GM04504 (cell line): ENCODE measurements at places on chromosomes 11 and 22.
A peak's percentile ranks its signal among the peaks of the same experiment; 100 is the strongest.

DNA sequence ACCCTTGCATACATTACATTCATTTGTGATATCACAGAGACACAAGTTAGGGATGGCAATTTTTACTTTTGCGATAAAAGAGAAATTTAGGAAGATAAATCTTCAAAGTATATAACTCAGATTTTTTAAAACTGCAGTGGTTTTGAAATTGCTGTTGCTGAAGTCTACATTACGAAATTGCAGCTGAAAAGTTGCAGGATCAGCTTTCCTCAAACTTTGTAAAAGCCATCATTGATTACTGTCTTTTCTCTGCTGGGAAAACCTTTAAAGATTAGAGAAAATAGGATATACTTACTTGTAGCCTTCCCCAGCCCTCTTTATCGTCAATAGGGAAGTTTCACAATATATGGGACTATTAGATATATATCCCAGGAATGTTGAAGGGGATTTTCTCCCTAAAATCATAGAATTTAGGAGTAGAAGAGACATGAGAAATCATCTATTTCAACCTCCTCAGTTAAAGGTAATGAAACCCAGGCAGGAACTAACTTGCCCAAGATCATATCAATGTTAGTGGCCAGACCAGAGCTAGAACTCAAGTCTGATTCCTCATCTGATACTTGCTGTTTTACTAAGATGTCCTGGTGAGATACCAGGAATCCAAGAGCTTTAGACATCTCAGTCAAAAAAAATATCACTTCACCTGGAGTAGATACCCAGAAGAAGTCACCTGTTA is 10.4 kb upstream of the AGBL2 start:
- no peak for DNase-seq

GRCh38 chr11:2387266-2387987 is 10.3 kb downstream of the CD81 start:
- DNase-seq = peak; percentile 34

DNA sequence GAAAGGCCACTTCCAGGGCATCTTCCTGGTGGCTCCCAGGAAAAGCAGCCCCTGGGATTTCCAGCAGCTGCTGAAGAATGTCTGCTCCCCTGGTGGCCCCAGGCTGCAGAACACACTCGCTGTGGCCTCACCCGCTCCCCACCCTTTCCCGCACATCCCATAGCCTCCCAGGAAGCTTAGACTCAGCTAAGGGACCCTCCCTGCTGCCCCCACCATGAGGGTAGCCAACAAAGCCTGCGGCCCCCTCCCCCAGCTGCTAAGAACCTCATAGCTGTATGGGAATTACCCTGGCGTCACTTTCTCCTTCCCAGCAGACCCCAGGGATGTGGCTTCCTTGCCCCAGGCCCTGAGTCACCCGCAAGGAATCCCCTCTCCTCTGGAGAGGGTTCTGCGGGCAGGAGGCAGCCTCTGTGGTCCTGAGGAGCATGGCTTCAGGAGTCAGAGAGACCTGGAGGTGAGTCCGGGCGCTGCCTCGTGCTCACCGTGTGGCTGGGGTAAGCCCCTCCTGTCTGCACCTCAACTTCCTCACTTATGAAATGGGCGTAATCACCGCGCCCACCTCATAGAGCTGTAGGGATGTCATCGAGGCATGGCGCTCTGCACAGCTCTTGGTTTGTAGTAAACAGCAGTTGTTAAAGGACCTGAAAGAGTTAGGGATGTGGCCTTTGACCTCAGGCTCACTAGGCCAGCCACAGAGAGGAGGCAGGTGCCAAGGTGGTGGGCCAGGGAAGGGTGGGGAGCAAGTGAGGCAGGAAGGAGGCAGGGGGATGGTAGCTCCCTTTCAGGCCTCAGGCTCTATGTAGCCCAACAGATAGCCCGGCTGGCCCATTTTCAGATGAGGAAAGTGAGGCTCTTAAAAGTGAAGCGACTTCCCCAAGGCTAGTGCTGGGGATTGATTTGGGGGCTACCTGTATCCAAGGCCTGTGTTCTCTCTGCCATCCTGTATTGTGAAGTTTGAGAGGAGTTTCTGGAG is 71.2 kb downstream of the LRRC32 start:
- no peak for DNase-seq

- peak; percentile 28 for DNase-seq
These were observed 38.2 kb downstream of the OR10A6 start for GRCh38 chr11:7892840-7893254.

- no peak for DNase-seq
These were observed 17.4 kb upstream of the CREB3L1 start for GRCh38 chr11:46259971-46260560.

DNA sequence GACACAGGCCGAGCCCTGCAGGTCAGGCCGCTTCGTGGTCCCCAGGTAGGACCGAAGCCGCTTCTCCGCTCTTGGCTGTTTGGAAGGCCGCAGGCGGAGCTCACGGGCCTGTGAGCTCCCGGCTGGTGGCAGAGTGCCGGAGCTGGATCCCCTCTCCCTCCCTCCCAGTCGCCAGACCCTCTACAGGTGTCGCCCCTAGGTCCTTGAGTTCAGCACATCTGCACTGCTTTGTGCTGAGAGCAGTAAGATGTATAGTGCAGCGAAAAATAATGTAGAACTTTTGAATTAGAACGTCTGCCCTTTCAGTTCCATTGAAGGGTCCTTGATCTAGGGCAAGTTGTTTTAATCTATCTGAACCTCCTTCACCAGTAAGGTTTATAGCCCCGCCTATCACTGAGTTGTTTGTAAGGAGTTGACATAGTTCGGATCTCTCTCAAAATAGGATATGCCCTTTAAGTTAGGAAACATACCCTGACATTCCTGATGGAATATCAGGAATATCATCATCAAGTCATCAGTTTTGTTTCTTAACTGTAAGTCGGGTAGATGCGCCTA is 419 bp downstream of the ANKRD49 start:
- no peak for DNase-seq

DNA sequence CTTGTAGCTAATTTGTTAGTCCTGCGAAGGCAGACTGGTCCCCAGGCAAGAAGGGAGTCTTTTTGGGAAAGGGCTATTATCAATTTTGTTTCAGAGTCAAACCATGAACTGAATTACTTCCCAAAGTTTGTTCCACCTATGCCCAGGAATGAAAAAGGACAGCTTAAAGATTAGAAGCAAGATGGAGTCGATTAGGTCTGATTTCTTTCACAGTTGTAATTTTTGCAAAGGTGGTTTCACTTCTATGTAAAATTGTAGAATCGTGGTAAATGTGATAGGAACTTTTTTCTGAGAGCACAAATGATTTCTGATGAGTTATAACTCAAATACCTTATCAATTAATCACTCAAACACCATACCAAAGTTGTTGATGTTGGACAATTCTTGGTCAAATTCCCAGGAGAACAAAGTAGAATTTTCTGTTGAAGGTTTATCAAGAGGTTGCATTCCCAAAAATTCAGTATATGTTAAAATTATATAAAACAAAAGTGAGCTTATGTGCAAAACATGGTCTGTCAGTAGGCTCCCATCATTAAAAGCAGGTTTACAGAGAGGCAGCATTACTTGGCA is 2.9 kb upstream of the CTSC start:
- DNase-seq = no peak

- DNase-seq = no peak
These were observed 25.0 kb upstream of the CACNG2 start for GRCh38 chr22:36728505-36728904.

DNA sequence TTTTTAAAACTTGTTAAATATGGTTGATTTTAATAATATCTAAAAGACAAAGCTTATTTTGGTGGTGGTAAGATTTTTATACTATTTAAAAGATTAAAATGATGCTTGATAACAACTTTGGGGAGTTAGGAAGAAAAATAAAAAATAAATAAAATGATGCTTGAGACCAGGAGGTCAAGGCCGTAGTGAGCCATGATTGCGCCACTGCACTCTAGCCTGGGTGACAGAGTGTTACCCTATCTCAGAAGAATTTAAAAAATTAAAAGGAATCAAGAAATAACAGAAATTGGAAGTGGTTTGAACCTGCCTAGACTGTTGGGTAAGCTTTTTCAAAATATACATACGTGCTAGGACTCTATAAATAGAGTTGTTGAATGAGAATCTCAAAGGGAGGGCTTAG is 12.1 kb upstream of the DNAJB7 start:
- DNase-seq = no peak
